Muscle of leg (tissue), 16 donors: ENCODE measurements at places on chromosomes 11 and 22. TPM values are rescaled to one million over a fixed set of nuclear protein-coding genes. Genes with fewer than 3 reads are reported as not detected.

The TENM4 gene
- 11.8 TPM for total RNA-seq

DNA sequence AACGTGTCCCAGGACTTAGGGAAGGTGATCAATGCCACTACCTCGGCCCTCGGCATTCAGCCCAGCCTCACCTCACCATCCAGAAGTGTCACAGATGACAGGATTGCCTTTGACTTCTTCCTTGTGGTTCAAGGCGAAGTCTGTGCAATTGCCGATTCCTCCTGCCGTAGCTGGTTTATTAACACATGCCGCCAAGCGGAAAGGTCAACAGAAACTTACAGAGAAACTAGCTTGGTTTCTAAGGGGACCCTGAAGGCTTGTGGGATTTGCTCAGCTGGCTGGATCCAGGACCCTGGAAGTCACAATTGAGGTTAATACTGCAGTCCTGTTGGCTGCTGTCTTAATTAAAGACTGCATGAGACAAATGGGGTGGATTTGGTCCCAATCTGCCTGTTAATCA is 65.6 kb downstream of the SHANK2 start:
- DNase-seq = no peak

GRCh38 chr11:2990617-2991451 is 1.3 kb downstream of the NAP1L4 start:
- DNase-seq = peak; percentile 16

GRCh38 chr11:122646549-122647340 is 8.8 kb upstream of the UBASH3B start:
- no peak for DNase-seq

The FERMT3 gene
- total RNA-seq = 4.9 TPM
